ENCODE measurements at places on chromosomes 5 and 9. TPM values are rescaled to one million over a fixed set of nuclear protein-coding genes. Genes with fewer than 3 reads are reported as not detected.

Gene RECK
- total RNA-seq = 12.2 TPM

Gene PDE8B
- not detected for total RNA-seq

Gene LRRC19
- total RNA-seq = not detected

Gene SCGB3A1
- not detected for total RNA-seq

Gene FOXD4L5
- total RNA-seq = 0.06 TPM

Gene RAB3C
- not detected for total RNA-seq

Gene DNAH5
- total RNA-seq = 0.75 TPM

Gene ALG2
- total RNA-seq = 36.7 TPM

Gene C9
- not detected for total RNA-seq

Gene SEMA4D
- total RNA-seq = 0.06 TPM

Gene CEL
- 0.57 TPM for total RNA-seq

Gene DMGDH
- total RNA-seq = 0.13 TPM

Gene PRRX2
- total RNA-seq = not detected

Gene TRIM36
- total RNA-seq = 5.4 TPM

Gene IFNA21
- total RNA-seq = not detected

Gene WHRN
- total RNA-seq = 0.83 TPM

Gene PCDHGA4
- 4.4 TPM for total RNA-seq

All from LHCN-M2 (cell line).